ENCODE measurements at places on chromosomes 3 and 15. TPM values are rescaled to one million over a fixed set of nuclear protein-coding genes. Genes with fewer than 3 reads are reported as not detected.

GRCh38 chr15:80760960-80761359 lies 18.2 kb upstream of the CEMIP start:
- H3K27ac ChIP-seq: no peak overlapping the region
- no peak for DNase-seq
- no peaks in the 10 kb centered on the region for H3K36me3 ChIP-seq
- no peaks in the 10 kb centered on the region for H3K27me3 ChIP-seq
- no peaks in the 10 kb centered on the region for H3K4me1 ChIP-seq

GRCh38 chr3:188947401-188948280 lies 224.1 kb upstream of the TPRG1 start:
- H3K27me3 ChIP-seq: no peaks in the 10 kb centered on the region
- H3K36me3 ChIP-seq: no peaks in the 10 kb centered on the region
- peak overlapping the region; percentile 28 for H3K4me3 ChIP-seq
- peak overlapping the region; percentile 59 for H3K27ac ChIP-seq

GRCh38 chr3:174488527-174488926 lies 370.6 kb upstream of the NAALADL2 start:
- no peak overlapping the region for H3K27ac ChIP-seq
- no peaks in the 10 kb centered on the region for H3K27me3 ChIP-seq
- no peak overlapping the region for H3K4me3 ChIP-seq
- DNase-seq: no peak
- no peaks in the 10 kb centered on the region for H3K36me3 ChIP-seq

GRCh38 chr15:51156957-51157356 lies 62.3 kb upstream of the TNFAIP8L3 start:
- H3K4me3 ChIP-seq: no peak overlapping the region
- DNase-seq: no peak
- H3K27me3 ChIP-seq: no peaks in the 10 kb centered on the region
- no peaks in the 10 kb centered on the region for H3K36me3 ChIP-seq
- H3K4me1 ChIP-seq: no peaks in the 10 kb centered on the region

DNA sequence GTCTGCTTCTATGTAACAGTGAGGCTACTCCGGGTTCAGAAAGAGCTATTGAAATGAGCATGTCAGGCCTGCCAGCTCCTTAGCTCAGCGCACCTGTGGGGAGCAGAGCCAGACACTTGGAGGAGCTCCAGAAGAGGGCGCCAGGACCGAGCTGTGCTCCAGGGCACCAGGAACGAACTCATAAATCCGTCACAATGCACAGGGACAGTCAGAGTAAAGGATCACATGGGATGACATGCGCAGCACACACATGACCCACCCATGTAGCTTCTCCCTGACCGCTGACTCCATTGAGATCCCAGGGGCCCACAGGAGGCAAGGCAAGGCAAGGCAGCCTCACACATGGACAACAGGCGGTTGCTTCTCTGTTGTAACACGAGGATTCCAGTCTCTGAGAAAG lies 26.0 kb upstream of the GNB5 start:
- H3K4me3 ChIP-seq: no peak overlapping the region
- peak; percentile 24 for DNase-seq
- no peaks in the 10 kb centered on the region for H3K36me3 ChIP-seq
- H3K4me1 ChIP-seq: no peaks in the 10 kb centered on the region

The STRIT1 gene
- total RNA-seq: not detected

DNA sequence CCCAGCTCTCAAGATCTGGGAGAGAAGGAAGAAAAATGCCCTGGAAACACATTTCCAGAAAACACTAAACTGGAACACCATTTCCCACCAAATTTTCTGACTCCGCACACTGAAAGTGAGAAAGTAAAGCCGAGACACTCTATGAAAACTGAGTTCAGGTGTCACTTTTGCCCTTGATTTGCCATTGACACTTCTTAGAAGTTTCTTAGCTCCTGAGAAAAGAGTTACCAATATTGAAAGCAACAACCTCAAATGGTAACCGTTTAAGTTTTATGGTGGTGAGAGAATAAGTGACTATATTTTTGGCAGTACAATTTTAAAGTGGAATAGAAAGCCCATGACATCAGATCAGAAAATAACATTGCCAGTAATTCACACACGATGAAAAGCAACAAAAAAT lies 39.0 kb downstream of the CD86 start:
- no peak overlapping the region for H3K4me3 ChIP-seq
- no peaks in the 10 kb centered on the region for H3K27me3 ChIP-seq
- no peaks in the 10 kb centered on the region for H3K36me3 ChIP-seq
- H3K4me1 ChIP-seq: no peaks in the 10 kb centered on the region
- no peak overlapping the region for H3K27ac ChIP-seq

GRCh38 chr3:10025205-10026083 lies 793 bp upstream of the FANCD2 start:
- H3K36me3 ChIP-seq: peaks cover 6% of the 10 kb centered on the region
- peaks cover 10% of the 10 kb centered on the region for H3K4me1 ChIP-seq
- peak overlapping the region; percentile 92 for H3K4me3 ChIP-seq
- no peaks in the 10 kb centered on the region for H3K27me3 ChIP-seq

GRCh38 chr15:74043425-74044266 lies 38.7 kb downstream of the GOLGA6A start:
- no peaks in the 10 kb centered on the region for H3K36me3 ChIP-seq
- H3K27ac ChIP-seq: peak overlapping the region; percentile 18
- no peak for DNase-seq
- no peaks in the 10 kb centered on the region for H3K27me3 ChIP-seq

GRCh38 chr3:110680450-110680849 lies 391.2 kb upstream of the NECTIN3 start:
- H3K27me3 ChIP-seq: no peaks in the 10 kb centered on the region
- no peak overlapping the region for H3K27ac ChIP-seq
- H3K4me3 ChIP-seq: no peak overlapping the region
- H3K36me3 ChIP-seq: no peaks in the 10 kb centered on the region
- DNase-seq: no peak
- H3K4me1 ChIP-seq: no peaks in the 10 kb centered on the region

The CASR gene
- total RNA-seq: 0.16 TPM

- no peaks in the 10 kb centered on the region for H3K27me3 ChIP-seq
- no peak overlapping the region for H3K27ac ChIP-seq
- DNase-seq: no peak
- H3K4me3 ChIP-seq: no peak overlapping the region
- no peaks in the 10 kb centered on the region for H3K36me3 ChIP-seq
Measured at GRCh38 chr15:76866716-76867321, 38.3 kb downstream of the SCAPER start.

GRCh38 chr3:194750491-194750828 lies 64.8 kb downstream of the FAM43A start:
- H3K4me1 ChIP-seq: no peaks in the 10 kb centered on the region
- H3K36me3 ChIP-seq: no peaks in the 10 kb centered on the region
- no peaks in the 10 kb centered on the region for H3K27me3 ChIP-seq
- H3K4me3 ChIP-seq: no peak overlapping the region

GRCh38 chr3:129722527-129722926 lies 116.1 kb upstream of the PLXND1 start:
- no peak for DNase-seq
- H3K4me3 ChIP-seq: no peak overlapping the region
- H3K27ac ChIP-seq: no peak overlapping the region
- no peaks in the 10 kb centered on the region for H3K27me3 ChIP-seq
- no peaks in the 10 kb centered on the region for H3K4me1 ChIP-seq
- no peaks in the 10 kb centered on the region for H3K36me3 ChIP-seq

- H3K27me3 ChIP-seq: no peaks in the 10 kb centered on the region
- H3K27ac ChIP-seq: no peak overlapping the region
- H3K36me3 ChIP-seq: no peaks in the 10 kb centered on the region
- no peak for DNase-seq
- H3K4me1 ChIP-seq: no peaks in the 10 kb centered on the region
Measured at GRCh38 chr3:197567904-197568681, 12.3 kb upstream of the BDH1 start.

- no peak overlapping the region for H3K27ac ChIP-seq
- no peaks in the 10 kb centered on the region for H3K4me1 ChIP-seq
- no peak overlapping the region for H3K4me3 ChIP-seq
Measured at GRCh38 chr3:51591231-51591630, 52.7 kb downstream of the RAD54L2 start.

DNA sequence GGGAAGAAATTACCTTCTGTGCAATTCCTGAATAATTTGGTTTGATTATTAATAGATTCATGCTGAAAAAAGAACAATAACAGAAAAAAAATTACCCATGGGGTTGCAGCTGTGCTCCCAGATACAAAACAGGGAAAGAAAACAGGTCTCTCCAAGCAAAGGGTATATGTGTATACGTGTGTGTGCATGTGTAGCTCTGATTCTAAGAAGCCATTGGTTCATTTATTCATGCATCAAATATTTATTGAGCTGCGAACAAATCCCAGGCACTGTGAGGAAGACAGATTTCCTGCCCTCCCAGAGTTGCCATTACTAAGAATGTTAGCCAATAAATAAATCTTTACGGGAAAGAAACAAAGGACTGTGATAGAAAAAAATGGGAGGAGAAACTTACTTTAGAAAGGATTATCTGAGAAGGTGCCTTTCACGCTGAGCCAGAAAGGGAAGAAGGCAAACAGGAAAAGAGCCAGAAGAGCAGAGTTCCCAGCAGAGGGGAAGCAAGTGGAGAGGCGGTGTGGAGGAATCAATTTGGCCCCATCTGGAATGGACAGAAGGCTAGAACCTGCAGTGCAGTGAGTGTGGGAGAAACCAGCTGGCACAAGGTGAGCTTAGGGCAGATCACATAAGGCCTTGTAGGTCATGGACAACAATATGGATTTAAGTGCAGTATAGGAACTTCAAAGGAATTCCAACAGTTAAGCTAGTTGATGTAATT lies 20.7 kb downstream of the CHL1 start:
- no peaks in the 10 kb centered on the region for H3K4me1 ChIP-seq
- H3K27me3 ChIP-seq: no peaks in the 10 kb centered on the region
- no peak for DNase-seq
- no peak overlapping the region for H3K27ac ChIP-seq
- no peaks in the 10 kb centered on the region for H3K36me3 ChIP-seq

DNA sequence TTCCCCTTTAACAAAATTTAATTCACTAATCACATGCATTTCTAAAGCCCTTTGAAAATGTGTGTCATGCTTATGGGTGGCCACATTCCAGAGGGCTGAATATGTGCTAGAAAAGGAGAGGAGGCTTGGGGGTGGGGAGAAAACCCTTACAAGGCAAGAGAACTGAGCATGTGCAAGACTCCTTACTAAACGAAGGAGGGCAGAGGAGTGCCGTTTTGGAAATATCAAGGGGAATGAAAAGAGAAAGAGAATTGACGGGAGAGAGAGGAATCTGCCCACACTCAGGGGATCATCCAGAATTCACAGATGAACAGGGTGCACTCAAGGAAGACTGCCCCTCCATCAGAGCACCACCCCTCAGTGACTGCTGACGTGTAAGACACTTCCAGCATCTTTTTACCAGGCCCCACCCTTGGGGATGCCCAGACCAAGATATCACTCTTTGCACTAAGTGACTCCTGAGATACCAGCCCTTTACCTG lies 37.9 kb upstream of the TSC22D2 start:
- no peaks in the 10 kb centered on the region for H3K4me1 ChIP-seq
- peak; percentile 45 for DNase-seq
- H3K4me3 ChIP-seq: no peak overlapping the region
- no peaks in the 10 kb centered on the region for H3K27me3 ChIP-seq

The ZPLD1 gene
- 0.05 TPM for total RNA-seq

The C2CD4A gene
- total RNA-seq: 2.4 TPM

The OR4F15 gene
- not detected for total RNA-seq

- no peaks in the 10 kb centered on the region for H3K27me3 ChIP-seq
- no peaks in the 10 kb centered on the region for H3K4me1 ChIP-seq
- DNase-seq: no peak
- H3K27ac ChIP-seq: no peak overlapping the region
- no peaks in the 10 kb centered on the region for H3K36me3 ChIP-seq
Measured at GRCh38 chr3:60935709-60936108, 315.5 kb downstream of the FHIT start.

DNA sequence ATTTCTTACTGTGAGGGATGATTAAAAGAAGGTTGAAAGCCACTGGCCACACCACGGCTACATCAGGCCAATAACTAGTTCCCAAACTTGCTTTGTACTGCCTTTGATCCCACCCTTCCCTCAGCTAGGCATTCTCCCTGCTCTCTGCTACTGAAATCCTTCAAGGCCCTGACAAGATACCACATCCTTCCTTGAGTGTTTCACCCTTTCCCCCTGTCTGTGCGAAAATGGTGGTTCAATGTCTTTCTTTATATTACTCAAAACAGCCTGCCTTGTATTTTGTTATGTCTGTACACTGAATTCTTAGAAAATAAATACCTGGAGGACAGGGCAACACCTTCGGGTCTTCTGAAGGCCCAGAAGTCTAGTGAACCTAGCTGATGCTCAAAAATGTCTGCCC lies 932 bp upstream of the VPS8 start:
- H3K4me3 ChIP-seq: no peak overlapping the region
- H3K4me1 ChIP-seq: no peaks in the 10 kb centered on the region
- DNase-seq: no peak
- H3K27me3 ChIP-seq: no peaks in the 10 kb centered on the region

- H3K4me3 ChIP-seq: no peak overlapping the region
- DNase-seq: no peak
- no peaks in the 10 kb centered on the region for H3K36me3 ChIP-seq
- H3K4me1 ChIP-seq: no peaks in the 10 kb centered on the region
- H3K27me3 ChIP-seq: no peaks in the 10 kb centered on the region
Measured at GRCh38 chr3:52039846-52040245, 16.5 kb downstream of the DUSP7 start.

- DNase-seq: peak; percentile 27
- H3K4me1 ChIP-seq: peaks cover 7% of the 10 kb centered on the region
- no peak overlapping the region for H3K27ac ChIP-seq
- H3K4me3 ChIP-seq: no peak overlapping the region
- H3K36me3 ChIP-seq: no peaks in the 10 kb centered on the region
Measured at GRCh38 chr3:32240159-32240545, 1.7 kb downstream of the CMTM8 start.

DNA sequence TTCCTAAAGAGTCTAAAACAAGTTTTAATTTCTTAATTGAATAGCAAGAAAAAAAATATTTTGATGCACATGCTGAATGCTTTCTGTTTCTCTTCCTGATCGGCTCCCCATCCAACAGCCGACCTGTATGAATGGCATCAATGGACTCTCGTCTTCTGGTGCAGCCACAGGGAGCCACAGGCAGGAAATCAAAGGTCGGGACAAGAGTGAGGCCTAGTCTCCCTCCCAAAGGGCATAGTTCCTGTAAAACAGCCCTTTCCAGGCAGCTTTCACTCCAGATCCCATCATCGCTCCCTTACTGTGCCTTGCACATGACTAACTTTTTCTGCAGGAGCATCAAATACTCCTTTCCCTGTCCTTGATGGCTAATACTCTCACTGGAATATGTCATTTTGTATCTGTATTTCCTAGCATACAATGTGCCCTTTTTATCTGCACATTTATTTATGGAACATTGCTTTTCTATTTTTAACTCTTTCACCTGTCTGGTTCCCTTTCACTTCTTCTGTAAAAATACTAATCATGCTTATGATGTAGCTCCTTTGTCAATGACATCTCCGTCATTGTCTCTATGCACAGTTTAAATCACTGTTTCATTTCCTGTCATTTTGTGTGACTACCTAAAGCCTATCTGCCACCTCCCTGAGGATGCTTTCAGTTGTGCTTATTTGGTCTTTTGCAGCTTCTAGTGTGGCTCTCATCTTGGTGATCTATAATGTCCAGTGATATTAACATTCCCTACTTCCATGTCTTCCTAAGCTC lies 326.2 kb downstream of the CTNNB1 start:
- H3K4me3 ChIP-seq: no peak overlapping the region
- H3K27ac ChIP-seq: no peak overlapping the region
- no peaks in the 10 kb centered on the region for H3K27me3 ChIP-seq
- H3K4me1 ChIP-seq: no peaks in the 10 kb centered on the region
- no peaks in the 10 kb centered on the region for H3K36me3 ChIP-seq

The TMEM108 gene
- total RNA-seq: 0.82 TPM

GRCh38 chr15:98002866-98003265 lies 42.4 kb downstream of the ARRDC4 start:
- no peak for DNase-seq
- H3K36me3 ChIP-seq: no peaks in the 10 kb centered on the region
- no peaks in the 10 kb centered on the region for H3K27me3 ChIP-seq
- H3K27ac ChIP-seq: no peak overlapping the region
- peaks cover 4% of the 10 kb centered on the region for H3K4me1 ChIP-seq

The ABTB1 gene
- total RNA-seq: 14.9 TPM

The INTS14 gene
- 37.2 TPM for total RNA-seq

The SELENOS gene
- 85.8 TPM for total RNA-seq
